Umbilical cord (tissue), 2 donors: ENCODE measurements at places on chromosomes 5 and 9.

DNA sequence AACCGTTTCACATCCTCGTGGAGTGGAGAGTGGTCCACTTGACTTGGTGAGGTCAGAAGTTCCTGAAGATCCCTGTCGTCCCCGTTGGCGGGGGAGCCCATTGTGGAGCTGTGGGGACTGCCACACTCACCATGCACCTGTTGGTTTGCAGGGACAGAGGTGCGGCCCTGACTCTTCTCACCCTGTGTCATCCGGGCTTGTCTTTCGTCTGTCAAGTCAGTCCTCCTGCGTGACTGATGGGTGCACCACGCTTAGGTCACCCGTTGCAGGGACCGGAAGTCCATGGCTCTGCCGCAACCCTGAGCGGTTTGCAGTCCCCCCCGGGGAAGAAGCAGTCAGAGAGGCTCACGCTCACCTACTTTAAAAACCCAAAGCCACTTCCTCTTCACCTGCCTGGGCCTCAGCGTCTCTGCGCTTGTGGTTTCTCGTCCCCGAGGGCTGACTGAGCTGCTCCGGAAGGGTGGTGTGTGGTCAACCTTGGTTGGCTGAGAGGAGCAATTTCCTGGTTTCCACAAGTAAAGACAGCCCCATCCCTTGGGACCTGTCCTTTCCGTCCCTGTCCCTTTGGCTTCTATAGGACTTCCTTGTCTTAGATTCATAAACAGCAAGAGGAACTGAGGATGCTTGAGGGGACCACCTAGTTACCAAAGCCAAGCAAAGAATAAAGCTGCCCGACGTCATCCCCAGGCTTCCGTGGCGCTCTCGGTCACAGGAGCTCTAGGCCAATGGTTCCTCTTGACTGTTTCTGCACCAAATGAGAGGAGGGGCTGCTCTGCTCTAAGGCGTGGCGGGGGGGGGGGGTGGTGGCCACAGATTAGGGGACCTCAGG, 53.2 kb downstream of the USP20 start:
- no peak for DNase-seq

DNA sequence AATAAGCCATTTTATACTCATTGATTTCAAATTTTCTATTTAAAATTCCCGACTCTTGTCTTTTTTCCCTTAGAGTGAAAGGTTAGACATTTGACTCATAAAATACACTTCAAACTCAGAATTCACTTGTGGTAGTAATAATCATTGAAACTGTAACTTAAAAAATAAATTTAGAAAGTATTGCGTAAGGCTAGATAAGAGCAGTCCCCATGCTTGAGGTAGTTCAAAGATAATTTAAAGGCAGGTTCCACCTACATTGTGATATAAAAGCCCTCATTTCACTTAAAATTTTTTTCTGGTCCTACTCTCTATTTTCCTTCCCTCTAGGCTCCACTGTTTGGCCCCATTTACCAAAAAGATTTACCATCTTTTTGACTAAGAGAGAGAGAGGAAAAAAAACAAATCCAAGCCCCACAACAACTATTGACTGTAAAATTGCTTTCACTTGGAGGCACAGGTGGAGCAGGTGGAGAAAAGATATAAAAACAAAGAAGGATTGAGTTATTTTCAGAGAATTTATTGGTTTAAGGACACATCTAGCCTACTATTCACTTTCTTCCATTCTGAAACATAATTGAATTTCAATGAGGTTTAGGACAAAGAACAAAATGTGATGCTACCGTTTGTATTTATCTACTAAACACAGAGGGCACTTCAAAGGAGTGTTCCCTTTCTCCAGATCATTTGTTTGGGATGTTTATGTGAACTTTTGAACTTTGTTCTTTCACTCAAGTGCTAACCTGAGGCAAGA, 61.0 kb downstream of the FBXO4 start:
- no peak for DNase-seq

GRCh38 chr5:175867587-175868347, 3.6 kb upstream of the CPLX2 start:
- DNase-seq: no peak

DNA sequence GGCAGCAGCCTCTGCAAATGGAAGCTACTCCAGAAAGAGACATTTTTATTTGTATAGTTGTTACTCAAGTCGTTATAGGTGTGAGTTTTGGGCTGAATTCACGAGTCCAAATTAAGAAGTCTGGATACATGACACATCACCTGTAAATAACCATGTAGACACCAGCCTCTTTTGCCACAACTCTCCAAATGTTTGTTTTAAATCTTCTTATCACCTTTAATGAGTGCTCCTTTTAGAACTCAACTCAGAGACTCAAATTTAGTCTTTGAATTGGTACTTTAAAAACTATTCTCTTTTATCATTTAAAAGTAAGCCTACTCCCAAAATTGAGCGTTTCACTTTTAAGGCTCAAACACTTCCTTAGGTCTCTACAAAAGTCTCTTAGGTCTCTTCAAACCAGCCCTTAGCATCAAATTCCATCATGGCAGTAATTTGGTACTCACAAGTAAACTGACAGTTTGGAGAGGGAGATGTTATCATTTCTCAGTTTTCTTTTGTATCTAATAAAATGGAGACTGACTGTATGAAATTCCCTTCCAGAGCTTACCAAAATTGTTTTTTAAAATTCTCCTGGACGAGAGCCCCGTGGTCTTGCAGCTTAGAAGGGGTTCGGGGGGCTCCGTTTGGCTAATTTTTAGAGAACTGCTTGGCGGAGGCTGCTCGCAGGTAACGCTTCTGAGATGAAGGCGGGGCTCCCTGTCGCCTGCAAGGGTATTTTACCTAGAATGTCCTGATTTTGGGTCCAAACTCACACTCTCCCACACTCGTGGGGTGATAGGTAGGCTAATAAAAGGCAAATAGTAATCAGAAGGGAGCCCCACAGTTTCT, 194.6 kb downstream of the MEF2C start:
- DNase-seq: no peak

DNA sequence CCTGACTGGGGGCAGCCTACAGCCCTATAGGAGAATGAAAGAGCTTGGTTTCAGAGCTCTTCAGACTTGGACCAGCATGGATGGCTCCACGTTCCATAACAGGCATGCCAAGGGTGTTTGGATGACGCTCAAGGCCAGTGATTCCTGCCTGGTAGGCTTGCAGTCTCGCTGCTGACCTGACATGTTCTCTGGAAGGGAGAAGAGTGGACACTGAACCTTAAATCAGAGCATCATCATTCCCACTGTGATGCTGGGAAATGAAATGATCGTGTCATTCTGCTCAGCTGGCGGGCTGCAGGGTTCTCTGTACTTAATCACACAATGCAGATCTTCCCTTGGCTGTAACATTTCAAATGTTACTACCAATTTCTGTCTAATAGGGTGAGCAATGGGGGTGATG, 57.0 kb downstream of the CFAP90 start:
- no peak for DNase-seq

- DNase-seq: peak; percentile 54
Measured at GRCh38 chr5:107428303-107428813, 242.4 kb downstream of the EFNA5 start.

GRCh38 chr9:124262649-124262972, 4.9 kb downstream of the NEK6 start:
- peak; percentile 59 for DNase-seq

DNA sequence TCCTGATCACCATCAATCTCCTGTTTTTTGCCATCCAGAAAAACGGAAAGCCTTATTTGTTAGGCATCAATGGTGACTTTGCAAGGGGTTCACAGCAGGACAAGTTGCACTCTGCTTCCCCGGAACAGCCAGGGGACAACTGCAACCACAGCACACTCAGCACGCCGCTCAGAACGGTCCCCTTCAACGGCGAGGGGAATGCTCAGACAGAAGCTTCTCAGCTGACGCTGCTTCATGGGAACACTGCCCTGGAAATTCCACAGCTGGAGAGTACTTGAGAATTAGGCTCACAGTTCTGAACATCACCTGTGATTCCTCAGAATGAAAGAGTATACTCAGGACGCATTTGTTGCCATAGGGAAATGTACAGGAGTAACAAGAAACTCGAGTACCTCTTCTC, 40.1 kb upstream of the PLPP6 start:
- no peak for DNase-seq

- DNase-seq: no peak
Measured at GRCh38 chr5:171092194-171092593, 216.9 kb upstream of the TLX3 start.

GRCh38 chr5:108730617-108731340, 16.9 kb upstream of the FER start:
- peak; percentile 25 for DNase-seq

- DNase-seq: peak; percentile 23
Measured at GRCh38 chr5:79181419-79182022, 54.4 kb upstream of the JMY start.

- no peak for DNase-seq
Measured at GRCh38 chr5:136686192-136686872, 321.0 kb upstream of the TRPC7 start.

- DNase-seq: no peak
Measured at GRCh38 chr9:122179690-122180074, 20.0 kb downstream of the MORN5 start.

DNA sequence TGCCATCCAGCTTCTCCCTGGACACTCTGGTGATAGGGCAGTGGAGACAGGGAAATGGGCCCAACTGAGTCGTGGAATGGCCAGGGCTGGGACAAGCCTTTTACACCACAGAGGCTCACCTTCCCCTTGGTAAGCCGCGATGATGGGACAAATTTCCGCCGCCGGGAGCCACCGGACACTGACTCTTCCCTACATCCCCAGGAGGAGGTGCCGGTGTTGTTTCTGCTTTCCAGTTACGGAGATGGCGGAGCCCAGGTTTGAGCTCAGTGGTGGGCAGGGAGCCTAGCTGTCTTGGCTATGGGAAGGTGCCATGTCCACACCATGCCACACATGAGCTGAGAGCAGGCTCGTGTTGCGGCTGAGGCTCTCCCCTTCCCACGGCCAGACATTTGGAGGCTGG, 19.9 kb upstream of the WNK2 start:
- DNase-seq: no peak

DNA sequence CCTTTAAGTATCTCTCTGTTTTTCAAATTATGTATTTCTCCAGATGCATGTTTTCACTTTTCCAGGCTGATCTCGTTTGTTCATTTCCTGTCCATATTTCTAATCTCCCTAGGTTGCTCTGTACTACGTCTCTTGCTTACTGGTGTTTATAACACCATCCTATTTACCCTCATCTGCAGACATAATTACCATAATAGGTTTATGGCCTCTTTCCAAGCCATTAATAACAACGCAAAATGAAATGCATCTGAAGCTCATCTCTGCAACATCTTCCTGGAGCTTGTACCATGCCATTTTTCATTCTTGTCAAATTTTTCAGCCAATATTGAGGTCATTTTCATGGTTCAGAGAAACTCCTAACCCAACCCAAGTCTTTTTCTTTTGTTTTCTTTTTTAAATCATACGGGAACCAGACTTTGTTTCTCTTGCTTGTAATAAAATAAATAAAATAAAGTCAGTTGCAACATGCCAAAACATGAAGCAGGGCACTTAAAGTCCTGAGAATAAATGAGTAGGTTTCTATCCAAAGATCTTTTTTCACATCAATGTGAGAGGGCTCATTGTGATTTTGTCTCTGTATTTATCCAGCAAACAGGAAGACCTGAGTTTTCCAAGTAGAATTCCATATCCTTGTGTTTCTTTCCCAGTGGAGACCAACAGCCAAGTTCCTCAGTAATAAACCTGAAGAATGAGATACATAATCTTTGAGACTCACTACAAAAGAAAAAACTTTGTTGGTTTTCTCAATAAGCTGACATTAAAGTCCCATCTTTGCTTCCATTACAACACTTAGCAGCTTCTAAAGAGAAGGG, 37.0 kb downstream of the DPYSL3 start:
- no peak for DNase-seq

GRCh38 chr5:107275333-107275732, 395.4 kb downstream of the EFNA5 start:
- DNase-seq: no peak

- no peak for DNase-seq
Measured at GRCh38 chr5:2207416-2208238, 324.9 kb upstream of the IRX4 start.

- DNase-seq: no peak
Measured at GRCh38 chr5:94691291-94691690, 72.8 kb downstream of the SLF1 start.

DNA sequence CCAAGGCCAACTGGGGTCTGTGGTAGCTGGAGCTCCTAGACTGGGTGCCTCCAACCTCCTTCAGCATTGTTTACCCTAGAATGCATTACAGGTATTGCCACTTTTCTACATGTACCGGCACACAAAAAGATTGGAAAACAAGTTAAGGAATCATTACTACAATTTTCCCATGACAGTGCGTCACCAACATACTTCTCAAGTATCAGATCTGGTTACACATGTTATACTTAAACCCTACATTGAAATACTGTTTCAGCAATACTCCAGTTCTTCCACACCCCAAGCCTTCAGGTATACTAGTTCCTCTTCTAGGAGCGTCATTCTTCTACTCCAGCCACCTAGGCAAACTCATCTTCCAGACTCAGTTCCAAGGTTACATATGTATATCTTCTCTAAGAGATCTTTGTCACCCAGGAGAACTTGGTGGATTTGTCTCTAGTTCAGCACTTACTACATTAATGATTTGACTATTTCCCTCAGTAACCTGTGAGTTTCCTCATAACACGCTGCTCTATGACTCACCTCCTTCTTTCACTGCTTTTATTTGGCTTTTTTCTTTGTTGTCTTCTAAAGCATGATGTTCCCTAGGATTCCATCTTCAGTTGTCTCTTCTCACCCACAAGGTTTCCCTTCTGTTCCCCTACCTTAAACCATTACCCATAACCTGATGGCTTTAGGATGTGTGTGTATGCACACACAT, 217.0 kb downstream of the AP3B1 start:
- DNase-seq: no peak

- DNase-seq: no peak
Measured at GRCh38 chr5:133824661-133825254, 143.7 kb downstream of the C5orf15 start.

GRCh38 chr5:56389261-56389660, 156.1 kb upstream of the ANKRD55 start:
- no peak for DNase-seq

GRCh38 chr5:131671409-131671808, 36.4 kb upstream of the RAPGEF6 start:
- DNase-seq: no peak

DNA sequence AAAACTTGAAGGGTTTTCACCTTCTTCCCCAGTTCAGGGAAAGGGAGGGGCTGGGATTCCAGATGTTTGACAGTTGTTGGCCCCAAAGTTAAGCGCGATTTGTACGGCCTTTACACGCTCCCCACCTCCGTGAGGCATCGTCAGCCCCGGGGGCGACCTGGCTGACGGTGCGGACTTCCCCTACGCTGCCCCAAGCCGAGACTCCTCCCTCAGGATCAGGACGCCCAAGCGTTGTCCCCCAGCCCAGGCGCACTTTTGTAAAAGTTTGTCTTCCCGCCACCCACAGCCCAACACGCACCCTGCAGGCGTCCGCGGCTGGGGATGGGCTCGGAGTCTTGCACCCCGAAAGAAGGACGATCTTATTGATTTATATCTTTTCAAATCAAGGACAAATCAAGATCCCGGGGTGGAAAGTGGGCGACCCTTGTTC, 713 bp downstream of the MOB3B start:
- DNase-seq: peak; percentile 54

GRCh38 chr5:147081311-147081764, 153.5 kb upstream of the STK32A start:
- no peak for DNase-seq
